ENCODE measurements at places on chromosomes 7 and 10.

DNA sequence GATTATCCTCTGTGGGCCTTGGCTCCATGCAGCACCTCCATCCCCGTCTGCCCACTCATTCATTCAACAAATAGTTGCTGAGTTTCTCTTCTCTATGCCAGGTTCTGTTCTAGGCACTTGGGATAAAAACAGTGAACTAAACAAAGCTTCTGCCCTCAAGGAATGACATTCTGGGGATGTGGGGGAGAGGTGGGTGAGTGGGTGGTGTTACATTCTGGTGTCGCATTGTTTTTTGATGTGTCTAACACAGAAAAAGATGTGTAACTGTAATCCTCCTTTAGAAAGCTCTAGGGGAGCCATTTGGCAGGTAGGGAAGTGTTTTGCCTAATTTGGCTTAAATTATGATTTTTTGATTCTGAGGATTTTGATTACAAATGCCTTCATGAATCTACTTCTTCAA is 21.4 kb downstream of the AUTS2 start:
- no peak for DNase-seq

- no peak for DNase-seq
Observed at GRCh38 chr10:119330342-119330741, 123.0 kb downstream of the GRK5 start.

GRCh38 chr7:47536661-47537611 is 45.0 kb downstream of the TNS3 start:
- no peak for DNase-seq

DNA sequence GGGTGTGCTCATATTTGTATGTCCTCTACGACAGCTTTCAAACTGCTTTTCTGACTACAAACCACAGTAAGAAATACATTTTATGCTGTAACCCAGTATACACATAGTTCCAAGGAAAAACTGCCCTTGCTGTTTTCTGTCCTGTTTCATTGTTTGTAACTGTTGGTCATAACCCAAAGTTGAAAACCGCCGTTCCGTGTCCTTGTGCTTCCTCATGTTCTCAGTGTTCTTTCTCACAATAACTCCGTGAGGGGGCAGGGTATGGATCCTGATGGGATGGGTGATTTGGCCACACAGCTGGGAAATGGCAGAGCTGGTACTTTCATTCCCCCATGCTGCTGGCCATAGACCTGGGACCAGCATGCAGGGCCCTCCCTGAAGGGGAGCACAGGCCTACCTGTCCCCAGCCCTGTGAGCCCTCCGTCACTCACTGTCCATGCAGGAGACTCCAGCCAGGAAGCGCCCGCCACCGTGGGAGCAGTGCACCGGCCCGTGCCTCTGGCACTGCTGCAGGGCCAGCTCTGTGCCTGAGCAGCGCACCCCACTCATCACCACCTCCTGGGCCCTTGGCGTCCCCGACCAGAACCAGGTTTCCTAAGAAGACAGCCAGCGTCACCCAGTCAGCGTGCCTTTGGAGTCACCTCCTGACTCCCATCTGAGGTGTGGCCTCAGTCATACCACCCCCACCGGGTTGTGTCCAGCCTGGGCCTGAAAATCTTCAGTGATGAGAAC is 12.7 kb downstream of the LOXL4 start:
- no peak for DNase-seq

DNA sequence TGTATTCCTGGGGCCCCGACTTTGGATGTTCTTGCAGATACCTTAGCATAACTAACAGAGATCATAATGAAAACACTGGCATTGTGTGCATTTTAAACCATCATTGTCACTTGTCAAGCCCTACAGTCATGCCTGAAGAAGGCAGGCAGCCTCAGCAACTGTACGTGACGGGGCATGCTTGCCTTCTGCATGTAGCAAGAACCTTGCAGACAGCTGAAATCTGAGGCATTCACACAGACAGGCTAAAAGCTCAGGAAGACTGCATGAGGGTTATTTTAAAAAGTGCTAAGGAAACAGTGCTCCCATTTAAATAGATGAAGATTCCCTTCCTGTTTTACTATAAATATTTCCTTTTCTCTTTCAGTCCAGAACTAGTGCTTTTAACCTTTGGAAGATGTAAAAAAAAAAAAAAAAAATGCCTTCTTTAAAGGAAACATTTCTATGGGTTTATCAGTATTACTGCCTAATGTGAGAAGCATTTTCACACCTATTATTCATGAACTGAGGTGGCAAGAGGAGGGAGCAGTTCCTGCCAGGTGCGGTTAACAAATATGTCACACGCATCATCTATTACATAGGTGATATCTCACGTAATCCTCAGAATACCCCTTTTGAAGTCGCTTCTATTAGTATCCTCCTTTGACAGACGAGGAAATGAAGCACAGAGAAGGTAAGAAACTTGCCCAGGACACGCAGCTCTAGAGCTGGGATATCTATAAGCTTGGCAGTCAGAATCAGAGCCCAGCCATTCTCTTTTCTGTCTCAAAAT is 88.1 kb downstream of the PRKCQ start:
- no peak for DNase-seq

- peak; percentile 22 for DNase-seq
Observed at GRCh38 chr10:66627156-66627555, 298.7 kb upstream of the LRRTM3 start.

GRCh38 chr10:132788180-132788830 is 2.4 kb upstream of the NKX6-2 start:
- DNase-seq = no peak

- no peak for DNase-seq
Observed at GRCh38 chr7:66696774-66697191, 43.8 kb upstream of the RABGEF1 start.

DNA sequence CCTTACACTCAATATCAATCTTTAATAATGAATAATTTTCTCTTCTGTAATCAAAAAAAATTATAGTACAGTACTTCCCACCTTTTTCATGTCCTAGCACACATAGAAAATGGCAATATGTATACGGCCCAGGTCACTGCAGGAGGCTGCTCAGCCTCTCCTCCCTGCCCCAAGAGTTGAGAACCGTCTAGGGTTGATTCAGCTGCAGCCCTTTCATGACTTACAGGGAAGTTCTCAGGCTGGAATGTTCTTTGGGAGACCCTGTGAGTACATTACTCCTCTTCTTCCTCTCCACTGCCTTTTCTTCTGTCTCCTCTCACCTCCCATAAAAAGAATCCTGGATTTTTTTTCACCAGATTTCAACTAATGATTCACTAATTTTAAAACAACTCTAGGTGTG is 180.0 kb downstream of the HDAC9 start:
- no peak for DNase-seq

DNA sequence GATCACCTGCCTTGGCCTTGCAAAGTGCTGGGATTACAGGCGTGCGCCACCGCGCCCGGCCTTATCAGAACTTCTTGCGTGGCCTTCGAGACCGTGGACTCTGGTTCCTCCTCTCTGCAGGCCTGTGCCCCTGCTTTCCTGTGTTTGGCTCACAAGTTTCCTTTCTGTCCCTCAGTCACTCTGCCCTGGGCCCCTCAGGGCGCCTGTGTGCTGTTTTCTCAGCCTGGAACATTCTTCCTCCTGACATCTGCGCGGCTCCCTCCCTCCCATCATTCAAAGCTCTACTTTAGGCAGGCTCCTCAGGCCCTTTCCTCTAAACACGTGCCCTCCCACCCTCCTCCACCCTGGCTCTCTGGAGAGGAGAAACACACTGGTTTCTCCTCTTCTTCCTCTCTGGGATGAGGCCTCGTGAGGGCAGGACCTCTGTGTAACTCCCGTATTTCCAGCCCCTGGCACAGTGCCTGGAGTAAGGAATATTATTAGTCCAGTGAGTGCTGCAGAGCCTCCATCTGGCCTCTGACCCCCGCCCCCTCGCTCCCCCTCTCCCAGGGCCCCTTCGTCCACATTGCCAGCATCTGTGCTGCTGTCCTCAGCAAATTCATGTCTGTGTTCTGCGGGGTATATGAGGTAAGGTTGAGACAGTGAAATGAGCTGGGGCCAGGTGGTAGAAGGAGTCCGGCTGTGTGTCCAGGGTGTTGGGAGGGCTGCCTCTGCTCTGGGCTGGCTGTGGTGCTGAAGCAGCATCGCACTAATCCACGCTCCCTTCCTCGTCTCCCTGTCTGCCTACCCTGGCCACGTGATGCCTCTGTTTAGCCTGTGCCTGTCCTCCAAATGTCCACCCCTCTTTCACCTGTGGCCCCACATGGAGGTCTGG is 7.1 kb downstream of the CLCN1 start:
- no peak for DNase-seq

GRCh38 chr10:80411681-80412220 is 3.4 kb downstream of the PRXL2A start:
- no peak for DNase-seq

- DNase-seq = no peak
Observed at GRCh38 chr7:87411186-87411585, 64.3 kb downstream of the ABCB4 start.

DNA sequence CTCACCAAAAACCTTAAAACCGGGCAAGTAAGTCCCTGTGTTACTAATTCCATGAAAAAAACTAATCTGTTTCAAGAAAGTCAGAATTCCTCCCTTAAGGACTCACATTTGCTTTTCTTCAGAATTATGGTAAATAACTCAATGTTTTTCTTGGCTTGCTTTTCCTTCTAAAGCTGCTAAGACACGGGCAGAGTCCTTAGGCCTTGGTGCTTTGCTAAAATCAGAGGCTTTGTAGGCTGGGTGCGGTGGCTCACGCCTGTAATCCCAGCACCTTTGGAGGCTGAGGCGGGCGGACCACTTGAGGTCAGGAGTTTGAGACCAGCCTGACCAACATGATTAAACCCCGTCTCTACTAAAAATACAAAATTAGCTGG is 32.0 kb downstream of the GNA12 start:
- DNase-seq = no peak

GRCh38 chr7:26670290-26670689 is 194.1 kb downstream of the SKAP2 start:
- DNase-seq = no peak

- no peak for DNase-seq
Observed at GRCh38 chr7:103660455-103661371, 214.7 kb upstream of the SLC26A5 start.

- no peak for DNase-seq
Observed at GRCh38 chr10:58225654-58226053, 42.0 kb downstream of the IPMK start.

GRCh38 chr7:44077061-44077460 is 5.3 kb downstream of the POLM start:
- DNase-seq = no peak

DNA sequence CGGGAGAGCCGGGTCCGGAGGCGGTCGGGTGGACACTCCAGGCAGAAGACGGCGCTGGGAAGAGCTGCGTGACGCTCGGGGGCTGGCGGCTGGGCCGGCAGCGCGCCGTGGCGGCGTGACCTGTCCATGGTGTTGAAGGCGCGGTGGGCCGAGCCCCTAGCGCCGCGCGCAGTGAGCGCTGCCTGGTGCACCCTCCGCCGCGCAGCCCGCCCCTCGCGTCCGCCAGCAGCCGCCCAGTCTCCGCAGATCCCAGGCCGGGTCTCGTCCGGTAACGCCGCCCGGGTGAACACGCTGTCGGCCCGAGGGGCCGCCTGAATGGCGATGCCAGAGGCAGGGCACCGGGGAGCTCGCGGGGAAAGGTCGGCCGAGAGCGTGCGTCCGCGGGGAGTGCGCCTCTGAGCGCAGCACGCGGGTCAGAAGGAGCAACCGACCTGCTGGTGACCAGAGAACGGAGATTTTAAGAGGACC is 657 bp upstream of the TMEM178B start:
- DNase-seq = no peak

DNA sequence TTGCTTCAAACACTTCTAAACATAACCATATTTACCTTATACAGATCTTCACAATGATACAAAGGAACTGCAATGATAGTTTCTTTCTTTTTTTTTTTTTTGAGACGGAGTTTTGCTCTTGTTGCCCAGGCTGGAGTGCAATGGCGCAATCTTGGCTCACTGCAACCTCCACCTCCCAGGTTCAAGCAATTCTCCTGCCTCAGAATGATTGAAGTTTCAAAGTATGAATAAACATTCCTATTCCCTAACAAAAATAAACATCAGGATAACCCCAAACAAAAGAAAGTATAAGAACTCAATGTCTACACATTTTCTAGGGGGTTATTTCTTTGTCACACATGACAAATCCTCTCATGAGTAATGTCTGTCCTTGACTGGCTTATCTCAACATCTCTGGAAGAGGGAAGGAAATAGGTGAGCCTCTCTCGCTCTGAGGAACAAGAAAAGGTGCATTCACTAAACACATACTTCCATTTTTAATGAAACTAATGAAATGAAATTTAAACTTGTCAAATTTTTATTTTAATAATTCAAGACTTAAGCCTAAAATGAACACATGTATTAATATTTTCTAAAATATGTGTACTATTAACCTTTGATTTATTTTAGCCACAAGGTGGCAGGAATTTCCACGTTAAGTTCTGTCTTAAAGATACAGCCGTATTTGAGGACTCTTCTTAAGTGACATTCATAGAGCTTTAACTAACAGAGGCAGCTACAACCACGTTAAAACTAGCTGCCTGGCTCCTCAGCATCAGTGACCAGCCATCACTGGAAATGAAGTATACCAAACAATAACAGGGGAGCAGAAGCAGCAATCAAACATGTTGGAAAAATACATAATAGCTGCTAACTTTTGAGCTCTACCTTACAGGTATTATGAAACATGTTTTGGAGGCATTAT is 58.3 kb downstream of the MALSU1 start:
- DNase-seq = peak; percentile 46

DNA sequence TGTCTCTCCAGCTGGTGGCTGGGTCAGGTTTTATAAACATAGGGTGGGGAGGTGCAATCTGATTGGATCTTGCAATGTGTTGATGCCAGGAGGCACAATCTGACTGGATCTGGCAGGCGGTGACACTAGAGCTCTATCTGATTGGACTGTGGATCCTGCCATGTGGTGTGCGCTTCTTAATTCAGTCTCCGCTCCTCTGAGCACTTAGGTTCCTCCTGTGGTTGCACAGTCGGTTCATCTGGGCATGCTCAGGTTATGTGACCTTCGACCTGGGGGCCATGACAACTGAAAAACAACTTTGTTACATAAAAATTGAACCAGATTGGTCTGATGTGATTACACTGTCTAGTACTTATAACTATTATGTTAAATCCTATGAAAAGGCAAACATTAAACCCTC is 127.1 kb upstream of the SVIL start:
- DNase-seq = no peak

- no peak for DNase-seq
Observed at GRCh38 chr7:14748461-14748860, 154.1 kb downstream of the DGKB start.

GRCh38 chr10:132986978-132987377 is 44.6 kb upstream of the CFAP46 start:
- no peak for DNase-seq

DNA sequence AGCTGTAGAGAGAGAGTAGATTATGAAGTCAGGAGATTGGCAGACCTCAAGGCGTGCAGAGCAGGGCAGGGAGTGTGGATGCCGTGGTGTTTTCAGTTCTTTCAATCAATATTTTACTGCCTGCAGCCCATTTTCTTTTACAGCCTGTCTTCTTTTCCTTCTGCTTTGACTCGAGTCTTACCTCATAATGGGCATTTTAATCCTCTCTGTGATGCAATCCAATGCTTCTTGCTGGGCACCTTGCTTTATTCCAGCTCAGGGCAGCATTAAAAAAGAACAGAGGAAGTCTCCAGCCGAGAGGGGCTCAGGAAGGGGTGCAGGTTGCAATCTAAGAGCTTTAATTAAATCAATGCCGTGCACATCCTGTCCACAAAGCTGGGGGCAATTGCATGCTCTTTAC is 839.0 kb downstream of the LRMDA start:
- no peak for DNase-seq

Measured in AML-193 (cell line).